ENCODE measurements at places on chromosomes 2 and 18.

DNA sequence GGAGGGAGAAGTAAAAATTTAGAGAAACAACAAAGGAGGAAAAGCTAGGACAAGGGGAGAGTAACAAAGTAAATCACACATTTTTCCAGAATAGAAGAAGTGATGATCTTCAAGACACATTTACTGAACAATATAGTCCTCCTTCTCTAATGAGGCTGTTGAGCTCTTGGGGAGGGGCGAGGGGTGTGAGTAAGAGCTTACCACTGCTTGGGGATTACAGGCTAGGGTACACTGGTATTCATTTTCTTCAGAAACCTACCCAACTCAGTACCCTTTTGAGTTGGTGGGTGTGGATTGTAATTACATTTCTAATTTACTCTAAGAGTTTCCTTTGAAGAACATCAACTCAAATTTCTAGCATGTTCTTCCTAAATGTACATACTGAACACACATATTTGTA, 157.7 kb upstream of the ZFP36L2 start:
- DNase-seq = no peak

DNA sequence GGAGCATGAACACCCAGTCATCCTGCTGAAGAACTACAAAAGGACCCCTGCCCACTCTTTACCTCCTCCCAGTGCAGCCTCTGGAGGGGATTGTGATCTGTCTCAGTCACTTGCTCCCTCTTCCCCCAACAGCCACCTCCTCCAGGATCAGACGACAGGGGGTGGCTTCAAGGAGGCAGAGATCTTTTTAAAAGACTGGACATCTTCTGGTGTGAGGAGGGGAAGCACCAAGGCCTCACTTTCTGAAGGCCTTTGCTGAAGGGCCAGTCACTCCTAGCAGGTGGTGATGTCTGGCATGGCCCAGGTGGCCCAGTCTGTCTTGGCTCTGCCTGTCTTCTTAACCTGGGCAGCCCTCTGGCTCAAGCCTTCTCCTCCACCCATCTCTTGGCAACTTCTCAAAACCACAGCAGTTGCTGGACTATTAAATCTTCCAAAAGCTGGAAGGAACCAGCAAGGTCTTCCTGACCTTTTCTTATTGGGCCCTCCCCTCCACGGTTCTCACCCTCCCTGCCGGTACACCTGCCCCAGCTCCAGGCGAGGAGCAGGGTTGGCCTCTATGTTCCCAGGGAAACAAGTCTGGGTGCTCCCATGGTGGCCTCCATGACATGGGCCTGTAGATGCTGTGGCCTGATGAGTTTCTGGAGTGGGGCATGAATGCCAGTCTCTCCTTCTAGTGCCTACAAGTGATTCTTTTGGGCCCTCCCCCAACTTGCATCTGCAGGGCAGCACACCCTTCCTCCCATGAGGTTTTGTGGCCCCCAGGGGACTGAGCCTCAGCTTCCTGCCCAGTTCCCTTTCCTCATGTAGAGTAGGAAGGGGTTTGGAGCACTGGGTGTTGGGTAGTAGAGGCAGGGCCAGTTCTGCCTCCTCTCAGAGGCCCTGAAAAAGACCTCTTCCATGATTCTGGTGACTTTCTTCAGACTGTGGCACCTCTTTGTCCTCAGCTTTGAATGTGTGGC, 5.0 kb upstream of the ATP6V1B1 start:
- no peak for DNase-seq

GRCh38 chr2:160570376-160570775, 76.8 kb upstream of the RBMS1 start:
- DNase-seq = no peak

DNA sequence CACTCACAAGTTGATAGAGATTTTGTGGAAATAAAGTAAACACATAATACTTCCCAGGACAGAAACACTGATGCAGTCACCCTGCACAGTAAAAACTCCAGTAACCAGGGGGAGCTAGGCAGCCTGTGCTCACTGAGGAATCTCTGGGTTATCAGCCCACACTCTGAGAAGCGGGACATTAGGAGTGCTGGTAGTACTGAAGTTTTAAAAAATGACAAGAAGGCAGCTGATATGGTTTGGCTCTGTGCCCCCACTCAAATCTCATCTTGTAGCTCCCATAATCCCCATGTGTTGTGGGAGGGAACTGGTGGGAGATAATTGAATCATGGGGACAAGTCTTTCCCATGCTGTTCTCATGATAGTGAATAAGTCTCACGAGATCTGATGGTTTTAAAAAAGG, 31.4 kb downstream of the KCTD1 start:
- peak; percentile 23 for DNase-seq

DNA sequence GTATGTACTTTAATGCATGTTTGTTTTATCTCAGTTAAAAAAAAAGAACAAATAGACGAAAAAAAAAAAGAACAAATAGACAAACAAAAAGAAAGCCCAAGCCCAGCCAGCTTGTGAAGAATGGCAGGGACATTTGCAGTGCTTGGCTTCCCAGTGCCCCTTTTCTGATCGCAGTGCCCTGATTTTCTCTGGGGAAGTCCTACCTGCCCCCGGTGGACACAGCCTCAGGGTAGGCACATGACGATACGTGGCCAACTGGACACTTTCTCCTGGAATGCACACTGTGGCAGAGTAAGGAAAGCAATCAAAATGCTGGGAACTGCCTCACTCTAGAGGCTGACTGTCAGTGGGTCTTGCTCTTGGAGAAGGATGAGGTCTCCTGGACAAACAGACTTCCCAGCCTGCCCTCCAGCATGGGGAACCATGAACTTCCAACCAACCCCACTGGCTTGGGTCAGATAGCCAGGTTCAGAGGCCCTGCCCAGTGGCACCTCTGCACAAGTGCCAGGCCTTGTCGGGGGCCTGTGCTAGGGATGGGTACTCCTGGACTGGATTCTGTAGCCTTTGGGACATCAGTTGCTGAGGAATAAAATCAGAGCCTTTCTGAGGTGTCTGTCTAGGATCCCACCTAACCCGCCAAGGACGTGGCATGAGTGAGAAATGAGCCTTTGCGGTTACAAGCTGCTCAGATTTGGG, 76.7 kb downstream of the INHBB start:
- no peak for DNase-seq

- no peak for DNase-seq
These were observed 132.7 kb upstream of the REV1 start for GRCh38 chr2:99622534-99622933.

GRCh38 chr18:25895518-25895917, 194.9 kb downstream of the SS18 start:
- no peak for DNase-seq

- DNase-seq = peak; percentile 41
These were observed 171.2 kb downstream of the TCF4 start for GRCh38 chr18:55416791-55417190.

DNA sequence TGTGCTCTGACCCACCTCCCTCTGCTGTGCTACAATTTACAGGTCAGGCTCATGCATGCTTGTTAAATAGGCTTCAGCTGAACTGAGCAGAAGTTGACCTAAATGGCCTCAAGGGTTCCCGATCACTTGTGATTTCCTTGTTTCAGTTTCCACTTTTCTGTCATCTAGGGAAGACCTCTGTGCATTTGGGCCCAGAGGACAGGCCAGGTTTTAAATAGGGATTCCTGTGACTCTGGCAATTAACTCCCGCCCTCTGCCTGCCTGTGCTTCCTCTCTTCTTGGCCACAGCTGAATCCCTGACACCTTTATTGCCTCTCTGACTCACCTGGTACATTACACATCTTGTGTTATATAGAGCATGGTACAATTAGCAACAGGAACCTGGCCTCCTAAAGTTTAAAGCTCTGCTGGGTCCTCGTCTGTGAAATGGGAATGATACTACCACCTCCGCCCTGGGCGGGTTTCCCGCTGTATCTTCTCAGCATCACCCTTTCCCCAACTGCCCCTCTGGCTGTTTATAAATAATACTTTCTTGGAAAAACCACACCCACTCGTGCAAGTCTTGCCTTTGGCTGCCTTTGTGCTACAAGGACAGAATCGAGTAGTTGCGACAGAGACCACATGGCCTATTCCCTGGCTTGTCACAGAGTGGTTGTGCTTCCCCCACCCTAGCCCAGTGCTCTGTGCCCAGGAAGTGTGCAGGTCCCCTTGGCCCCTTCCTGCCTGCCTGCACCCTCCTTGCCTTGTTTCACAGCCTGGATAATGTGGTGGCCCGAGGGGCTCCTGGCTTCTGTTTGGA, 7.9 kb downstream of the CABLES1 start:
- DNase-seq = no peak

DNA sequence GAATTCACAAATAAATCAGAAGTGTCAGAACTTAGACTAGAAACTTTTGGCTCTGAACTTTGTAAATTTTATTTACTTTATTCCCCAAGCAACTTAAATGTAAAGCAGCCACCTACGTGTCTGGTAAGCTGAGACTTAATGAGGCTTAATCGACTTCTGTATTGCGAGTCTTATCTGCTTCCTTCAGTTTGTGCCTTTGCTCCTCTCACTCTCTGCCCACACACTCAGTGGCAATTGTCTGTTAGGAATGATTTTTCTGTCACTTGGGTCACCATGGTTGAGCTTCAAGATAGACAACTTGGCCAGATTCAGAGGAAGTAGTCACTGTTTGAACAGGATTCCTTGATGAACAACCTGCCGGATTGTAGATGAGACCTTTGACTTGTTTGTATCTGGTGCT, 691.4 kb upstream of the FSHR start:
- DNase-seq = no peak

- no peak for DNase-seq
These were observed 1.2 kb upstream of the MRO start for GRCh38 chr18:50820901-50821520.

DNA sequence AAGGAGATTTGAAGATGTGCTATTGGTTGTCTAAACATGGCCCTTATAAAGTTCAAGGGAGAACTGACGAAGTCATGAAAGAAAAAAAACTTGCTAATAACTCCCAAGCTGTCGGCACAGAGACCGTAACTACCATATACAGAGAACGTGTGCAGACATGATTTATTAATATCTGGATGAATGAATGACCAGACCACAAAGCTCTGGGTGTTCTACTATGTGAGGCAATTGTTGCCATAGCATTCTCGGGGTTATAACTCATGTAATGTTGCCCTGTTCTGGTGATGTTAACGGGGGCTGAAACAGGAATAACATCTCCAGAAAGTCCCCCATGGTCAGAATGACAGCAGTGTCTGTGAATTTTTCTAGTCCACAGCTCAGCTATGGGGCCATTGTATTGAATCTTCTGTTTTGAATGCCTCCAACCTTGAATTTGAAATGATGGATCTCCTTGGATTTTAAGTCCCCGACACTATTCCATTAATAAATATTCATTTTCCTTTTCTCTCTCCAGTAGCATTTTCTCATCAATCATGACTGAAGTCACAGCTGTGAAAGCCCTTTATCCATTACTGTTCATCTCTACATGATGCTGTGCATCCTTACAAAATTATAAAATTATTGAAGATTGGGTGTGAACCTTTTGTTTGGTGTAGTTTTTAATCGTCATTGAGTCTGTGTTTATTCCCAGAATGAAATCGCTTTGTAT, 483.4 kb upstream of the KLHL29 start:
- no peak for DNase-seq

DNA sequence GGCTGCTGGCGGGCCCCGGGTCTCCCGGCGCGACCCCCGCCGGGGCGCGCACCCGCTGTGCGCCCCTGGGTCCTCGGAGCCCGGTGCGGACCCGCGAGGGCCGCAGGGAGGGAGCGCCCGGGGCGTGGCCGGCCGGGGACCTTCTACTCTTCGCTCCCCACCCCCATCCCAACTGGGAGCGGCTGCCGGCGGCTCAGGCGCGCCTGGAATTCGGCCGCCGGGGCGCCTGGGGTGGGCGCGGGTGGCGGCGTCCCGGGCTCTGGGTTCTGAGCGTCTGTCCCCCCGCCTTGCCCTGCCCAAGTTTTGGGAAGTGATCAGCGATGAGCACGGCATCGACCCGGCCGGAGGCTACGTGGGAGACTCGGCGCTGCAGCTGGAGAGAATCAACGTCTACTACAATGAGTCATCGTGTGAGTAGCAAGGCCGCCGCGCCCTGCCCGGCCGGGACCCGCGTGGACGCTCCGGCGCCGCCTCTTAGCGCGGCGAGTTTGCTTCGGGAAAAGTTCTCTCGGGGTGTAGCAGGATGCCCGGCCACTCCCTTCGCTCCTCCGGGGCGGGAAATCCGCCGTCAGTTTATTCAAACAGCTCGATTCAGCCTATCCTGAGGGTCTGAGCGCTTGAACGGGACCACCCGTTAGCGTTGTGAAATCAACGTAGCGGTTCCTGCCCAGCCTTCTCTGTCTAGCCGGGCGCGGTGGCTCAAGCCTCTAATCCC, 502 bp downstream of the TUBB6 start:
- peak; percentile 57 for DNase-seq

GRCh38 chr2:157227592-157227991, 29.9 kb upstream of the GALNT5 start:
- DNase-seq = no peak

DNA sequence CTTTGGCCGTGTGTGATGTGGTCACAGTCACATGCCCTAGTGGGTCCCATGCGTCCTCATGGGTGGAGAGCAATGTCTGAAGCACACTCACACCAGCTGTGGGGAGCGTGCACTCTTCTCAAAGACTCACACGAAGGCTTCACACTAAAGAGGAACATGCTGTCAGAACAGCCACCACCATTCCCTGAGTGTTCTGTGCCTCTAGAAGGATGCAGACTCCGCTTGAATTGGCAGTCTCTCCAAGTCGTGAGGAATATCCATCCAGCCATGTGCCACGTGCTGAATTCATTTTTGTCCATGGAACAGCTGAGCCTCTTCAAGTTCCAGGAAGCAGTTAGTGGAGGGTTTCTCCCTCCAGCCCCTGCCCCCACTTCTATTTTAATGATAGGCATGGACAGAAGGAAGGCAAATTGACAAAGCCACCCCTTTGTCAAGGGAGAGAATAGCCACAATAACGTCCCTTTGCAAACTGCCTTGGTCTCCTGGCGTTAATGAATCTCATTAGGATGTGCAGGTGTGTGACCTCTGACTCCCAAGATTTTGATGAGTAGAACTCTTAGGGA, 464.3 kb upstream of the ID2 start:
- DNase-seq = no peak

DNA sequence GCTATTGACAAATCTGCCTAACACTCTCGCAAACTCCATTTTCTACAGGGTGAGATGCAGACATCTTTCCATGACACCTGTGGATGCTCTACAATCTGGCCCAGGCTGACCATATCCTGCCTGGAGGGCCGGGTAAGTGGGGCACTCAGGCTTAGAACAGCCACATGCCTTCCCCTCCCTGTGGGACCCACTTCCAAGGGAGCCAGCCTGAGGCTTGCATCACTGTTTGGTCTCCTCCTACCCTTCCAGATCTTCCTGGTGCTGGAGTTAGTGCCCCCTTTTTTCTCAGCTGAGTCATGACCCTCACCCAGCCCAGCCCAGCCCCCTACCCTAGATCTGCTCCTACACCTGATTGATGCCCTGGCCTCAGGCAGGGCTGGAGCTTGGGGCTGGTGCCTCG, 150.2 kb upstream of the MSH6 start:
- no peak for DNase-seq

GRCh38 chr18:35619464-35619863, 37.9 kb downstream of the GALNT1 start:
- no peak for DNase-seq

- no peak for DNase-seq
These were observed 129.4 kb upstream of the TPO start for GRCh38 chr2:1283871-1284270.

- no peak for DNase-seq
These were observed 173.3 kb upstream of the MGAT5 start for GRCh38 chr2:134080386-134081089.
